Memory B cell (primary cell): ENCODE measurements at places on chromosomes 16 and 17.

GRCh38 chr17:83200231-83200699, 120.9 kb downstream of the METRNL start:
- DNase-seq = no peak
- H3K4me1 ChIP-seq = peaks cover 31% of the 10 kb centered on the region
- no peaks in the 10 kb centered on the region for H3K36me3 ChIP-seq
- H3K4me3 ChIP-seq = peak overlapping the region; percentile 84
- no peaks in the 10 kb centered on the region for H3K27me3 ChIP-seq

- DNase-seq = no peak
- H3K4me3 ChIP-seq = no peak overlapping the region
- H3K27me3 ChIP-seq = peaks cover 2% of the 10 kb centered on the region
These were observed 312.7 kb upstream of the KCNJ16 start for GRCh38 chr17:69762359-69762758.

DNA sequence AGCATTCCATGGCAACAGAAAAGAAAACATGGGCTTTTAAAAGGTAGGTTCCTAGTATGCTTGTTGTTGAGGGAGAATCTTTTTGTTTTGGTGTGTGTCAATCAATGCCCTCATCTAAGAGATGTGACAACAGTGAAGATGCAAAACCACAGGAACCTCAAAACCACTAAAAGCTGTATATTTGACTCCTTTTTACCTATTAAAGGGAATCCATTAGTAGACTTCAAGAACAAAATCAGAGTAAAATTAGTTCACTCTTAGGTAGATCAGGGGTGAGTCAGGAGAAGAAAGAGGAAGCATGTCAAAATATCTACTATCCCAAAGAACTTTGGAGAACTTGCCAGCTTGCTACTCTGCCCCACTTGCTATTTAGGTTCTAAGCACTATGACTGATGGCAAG, 89.1 kb downstream of the CDK5R1 start:
- peaks cover 6% of the 10 kb centered on the region for H3K4me1 ChIP-seq
- no peak for DNase-seq
- no peak overlapping the region for H3K4me3 ChIP-seq

DNA sequence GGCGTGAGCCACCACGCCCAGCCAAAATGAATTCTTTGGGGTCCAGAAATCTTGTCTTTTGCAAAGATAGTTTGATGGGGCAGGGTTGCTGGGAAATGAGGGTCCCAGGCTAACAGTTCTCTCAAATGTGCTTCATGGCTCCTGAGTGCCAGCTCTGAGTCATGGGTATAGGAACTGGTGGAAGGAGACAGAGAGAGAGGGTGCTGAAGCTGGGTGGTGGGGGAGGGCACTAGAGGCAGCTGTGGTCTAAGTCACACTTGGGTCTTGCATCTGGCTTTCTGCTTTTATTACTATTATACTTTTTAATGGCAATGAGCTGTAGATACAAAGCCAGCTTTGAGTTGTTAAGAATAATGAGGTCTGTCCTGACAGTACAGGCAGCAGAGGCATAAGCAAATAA, 54.6 kb downstream of the PRKCA start:
- no peaks in the 10 kb centered on the region for H3K36me3 ChIP-seq
- no peak for DNase-seq
- H3K27ac ChIP-seq = no peak overlapping the region
- H3K4me1 ChIP-seq = no peaks in the 10 kb centered on the region

GRCh38 chr17:57138956-57139576, 54.0 kb downstream of the AKAP1 start:
- peaks cover 7% of the 10 kb centered on the region for H3K4me1 ChIP-seq
- DNase-seq = no peak
- H3K4me3 ChIP-seq = no peak overlapping the region
- no peaks in the 10 kb centered on the region for H3K36me3 ChIP-seq
- H3K27ac ChIP-seq = no peak overlapping the region

DNA sequence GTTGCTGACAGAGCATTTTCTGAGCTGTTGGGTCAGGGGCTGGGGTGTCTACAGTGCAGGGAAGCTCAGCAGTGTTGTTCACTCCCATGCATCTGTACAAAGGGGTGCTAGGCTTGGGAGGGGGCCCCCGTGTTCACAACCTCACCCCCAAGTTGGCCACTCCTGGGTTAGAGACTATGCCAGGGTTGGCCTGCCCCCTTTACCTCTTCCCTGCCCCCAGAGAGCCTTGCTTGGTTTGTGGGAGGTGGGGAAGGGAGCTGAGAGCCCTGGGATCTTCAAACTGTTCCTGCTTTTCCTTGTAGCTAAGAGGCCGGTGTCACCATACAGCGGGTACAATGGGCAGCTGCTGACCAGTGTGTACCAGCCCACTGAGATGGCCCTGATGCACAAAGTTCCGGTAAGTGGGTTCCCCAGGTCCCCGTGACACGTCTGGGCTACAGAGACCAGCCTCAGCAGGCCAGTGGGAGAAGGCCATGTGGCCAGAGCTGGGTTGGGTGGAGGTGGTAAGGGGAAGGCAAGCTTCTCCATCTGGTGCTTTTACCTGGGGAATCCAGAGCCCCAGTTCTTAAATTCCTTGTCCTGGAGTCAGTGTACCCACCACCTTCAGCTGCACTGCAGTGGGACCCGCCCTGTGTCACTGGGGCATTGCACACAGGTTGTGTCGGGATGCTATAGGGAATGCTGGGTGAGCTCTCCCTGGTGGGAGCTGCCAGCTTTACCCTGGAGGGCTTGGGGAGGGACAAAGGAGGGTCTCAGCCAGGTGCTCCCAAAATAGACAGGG, 11.8 kb downstream of the GPRC5C start:
- H3K27me3 ChIP-seq = peaks cover 6% of the 10 kb centered on the region
- no peak overlapping the region for H3K27ac ChIP-seq
- no peak overlapping the region for H3K4me3 ChIP-seq
- DNase-seq = no peak
- no peaks in the 10 kb centered on the region for H3K36me3 ChIP-seq

DNA sequence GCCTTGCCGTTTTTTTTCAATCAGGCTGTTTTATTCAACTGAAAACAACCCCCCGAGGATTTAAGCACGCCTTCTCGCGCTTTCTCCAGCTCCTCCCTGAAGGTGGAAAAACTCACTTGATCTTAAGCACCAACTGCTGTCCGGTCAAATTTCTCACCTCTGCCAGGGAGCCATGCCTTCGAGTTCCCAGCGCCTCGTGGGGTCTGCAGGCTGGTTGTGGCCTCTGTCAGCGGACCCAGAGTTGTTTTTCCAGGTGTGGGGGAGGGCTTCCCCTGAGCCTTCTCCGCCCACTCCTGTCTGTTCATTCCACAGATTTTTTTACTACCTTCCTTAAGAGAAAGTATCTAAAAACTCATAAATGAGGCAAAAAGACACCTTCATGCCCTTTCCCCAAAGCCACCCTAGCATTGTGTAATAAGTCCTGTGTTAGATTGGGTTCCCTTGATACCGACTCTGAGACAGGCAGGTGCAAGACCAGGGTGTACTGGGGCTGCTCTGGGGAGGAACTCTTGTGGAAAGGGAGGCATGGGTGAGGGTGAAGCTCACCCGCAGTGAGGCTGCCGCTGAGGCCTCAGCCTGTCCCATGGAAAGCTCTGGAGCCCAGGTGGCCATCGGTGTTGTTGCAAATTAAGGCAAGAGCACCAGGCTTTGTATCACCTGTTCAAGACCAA, 101.6 kb downstream of the AXIN2 start:
- no peaks in the 10 kb centered on the region for H3K4me1 ChIP-seq
- H3K36me3 ChIP-seq = no peaks in the 10 kb centered on the region
- no peak overlapping the region for H3K27ac ChIP-seq
- H3K27me3 ChIP-seq = peaks cover 5% of the 10 kb centered on the region

DNA sequence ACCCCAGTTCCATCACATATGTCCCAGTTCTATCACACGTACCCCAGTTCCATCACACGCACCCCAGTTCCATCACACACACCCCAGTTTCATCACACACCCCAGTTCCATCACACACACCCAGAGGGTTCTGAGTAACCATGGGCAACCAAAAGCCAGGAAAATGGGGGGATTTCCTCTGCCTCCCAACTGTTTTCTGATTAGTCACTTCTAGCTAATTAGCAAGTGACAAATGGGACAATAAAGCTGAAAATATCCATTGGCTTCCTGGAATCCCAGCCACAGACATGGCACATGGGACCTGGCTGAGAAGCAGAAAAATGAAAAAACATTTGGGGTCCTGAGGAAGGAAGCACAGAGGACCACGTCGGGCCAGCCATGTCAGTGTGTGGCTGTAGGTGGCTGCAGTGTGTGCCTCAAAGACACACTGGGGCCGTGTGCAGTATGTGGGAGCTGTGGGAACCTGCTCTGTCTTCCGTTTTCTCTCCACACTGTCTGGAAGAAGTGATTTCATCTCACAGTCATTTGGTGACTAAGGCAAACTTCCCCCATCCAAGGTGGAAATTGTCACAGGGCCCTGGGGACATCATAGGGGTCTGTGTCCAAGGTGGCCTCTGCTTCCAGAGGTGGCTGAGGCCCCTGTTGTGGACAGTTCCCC, 106.7 kb downstream of the CMIP start:
- H3K27ac ChIP-seq = peak overlapping the region; percentile 88
- H3K4me3 ChIP-seq = no peak overlapping the region
- H3K4me1 ChIP-seq = peaks cover 27% of the 10 kb centered on the region
- H3K36me3 ChIP-seq = peaks cover 16% of the 10 kb centered on the region
- no peaks in the 10 kb centered on the region for H3K27me3 ChIP-seq

DNA sequence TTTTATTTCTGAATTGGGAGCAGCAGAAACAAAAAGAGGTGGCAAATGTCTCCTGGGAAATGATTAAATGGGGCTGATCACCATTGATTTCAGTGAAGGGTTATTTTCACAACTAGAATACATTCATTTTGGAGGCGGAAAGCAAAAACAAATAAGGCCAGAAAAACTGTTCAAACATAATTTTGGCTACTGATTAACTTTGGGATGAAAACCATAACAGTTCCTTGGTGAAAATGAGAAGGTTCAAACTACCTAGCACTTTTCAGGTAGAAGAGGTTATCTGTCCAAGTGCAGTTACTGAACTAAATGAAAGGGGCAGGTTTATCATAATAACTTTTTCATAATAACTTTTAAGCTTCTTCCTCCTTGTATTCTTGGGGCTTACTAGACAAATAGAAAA, 718.5 kb downstream of the CDH11 start:
- no peak for DNase-seq
- H3K27me3 ChIP-seq = no peaks in the 10 kb centered on the region
- H3K36me3 ChIP-seq = no peaks in the 10 kb centered on the region
- H3K27ac ChIP-seq = no peak overlapping the region
- H3K4me1 ChIP-seq = no peaks in the 10 kb centered on the region

DNA sequence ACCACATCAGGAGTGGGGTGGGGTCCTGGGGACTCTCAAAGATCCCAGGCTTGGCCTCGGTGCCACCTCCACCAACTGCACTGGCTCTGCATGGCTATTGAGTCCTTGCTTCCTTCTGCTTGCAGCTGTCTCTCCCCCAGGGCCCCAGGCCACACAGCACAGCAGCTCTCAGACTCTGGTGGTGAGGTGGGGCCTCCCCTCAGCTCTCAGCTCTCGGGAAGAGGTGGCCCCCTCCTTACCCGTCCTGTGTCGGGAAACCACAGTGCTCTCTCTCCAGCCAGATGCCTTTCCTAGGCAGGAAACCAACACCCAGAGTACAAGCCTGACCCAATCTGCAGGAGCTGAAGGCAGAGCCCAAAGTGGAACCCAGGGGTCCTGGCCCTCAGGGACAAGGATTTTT, 18.5 kb downstream of the SRCIN1 start:
- H3K4me3 ChIP-seq = no peak overlapping the region
- DNase-seq = no peak
- peaks cover 42% of the 10 kb centered on the region for H3K27me3 ChIP-seq
- H3K4me1 ChIP-seq = peaks cover 16% of the 10 kb centered on the region
- H3K27ac ChIP-seq = no peak overlapping the region

DNA sequence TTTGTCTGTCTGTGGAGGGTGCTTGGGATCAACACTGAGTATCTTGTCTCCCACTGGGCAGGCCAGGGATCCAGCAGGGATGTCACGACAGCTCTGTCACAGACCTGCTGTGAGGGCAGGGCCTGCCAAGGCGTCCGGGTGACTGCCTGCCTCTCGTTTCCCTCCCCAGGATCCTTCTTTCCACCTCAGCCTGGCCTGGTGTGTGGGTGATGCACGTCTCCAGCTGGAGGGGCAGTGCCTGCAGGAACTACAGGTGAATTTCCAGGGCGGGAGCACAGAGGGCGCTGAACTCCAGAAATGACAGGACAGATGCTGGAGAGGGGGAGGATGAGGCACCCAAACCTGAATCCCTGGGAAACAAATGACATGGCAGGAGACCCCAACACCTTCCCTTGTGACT, 6.8 kb upstream of the MMP15 start:
- peaks cover 5% of the 10 kb centered on the region for H3K36me3 ChIP-seq
- peaks cover 6% of the 10 kb centered on the region for H3K4me1 ChIP-seq
- no peaks in the 10 kb centered on the region for H3K27me3 ChIP-seq
- H3K27ac ChIP-seq = no peak overlapping the region

- no peaks in the 10 kb centered on the region for H3K36me3 ChIP-seq
- no peak overlapping the region for H3K27ac ChIP-seq
- DNase-seq = no peak
These were observed 250.8 kb upstream of the SOX9 start for GRCh38 chr17:71869841-71870545.

DNA sequence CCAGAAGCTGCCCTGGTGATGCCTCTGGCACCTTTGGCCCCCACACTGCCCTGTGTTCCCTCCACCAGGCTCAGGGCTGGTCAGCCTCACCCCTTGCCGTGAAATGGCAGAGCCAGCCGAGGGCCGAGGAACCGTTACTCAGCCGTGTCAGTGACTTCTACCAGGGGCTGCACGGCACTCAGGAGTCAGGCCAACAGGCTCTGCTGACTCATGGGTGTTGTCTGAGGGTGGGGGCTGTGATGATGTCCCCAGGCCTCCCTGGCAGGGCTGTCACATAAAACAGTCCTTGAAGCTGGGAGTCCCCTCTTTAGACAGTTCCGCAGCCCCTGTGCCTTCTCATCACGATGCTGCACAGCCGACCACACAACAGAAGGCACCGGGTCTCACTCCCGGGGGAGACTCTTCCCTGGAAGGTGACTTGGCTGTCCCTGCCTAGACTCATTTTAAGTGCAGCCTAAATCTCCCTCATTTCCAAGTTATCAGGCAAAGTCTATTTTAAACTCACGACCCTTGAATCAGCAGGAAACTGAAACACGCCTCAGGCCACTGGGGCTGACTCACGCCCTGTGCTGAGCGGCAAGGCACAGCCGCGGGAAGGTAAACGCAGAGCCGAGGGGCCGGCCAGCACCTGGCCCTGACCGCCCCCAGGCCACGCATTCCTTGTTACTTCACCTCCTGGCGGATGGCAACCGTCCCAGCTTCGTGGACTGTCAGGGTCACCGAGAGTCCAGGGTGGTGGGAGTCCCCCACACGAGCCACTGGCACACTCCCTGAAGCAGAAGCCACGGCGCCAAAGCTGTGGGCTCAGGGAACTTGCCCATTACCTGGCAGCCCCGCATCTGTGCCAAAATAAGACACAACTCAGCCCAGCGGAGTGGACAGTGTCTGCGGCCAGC, 102.6 kb downstream of the ZNF778 start:
- H3K36me3 ChIP-seq = peaks cover 4% of the 10 kb centered on the region
- peak overlapping the region; percentile 45 for H3K27ac ChIP-seq
- peaks cover 72% of the 10 kb centered on the region for H3K4me1 ChIP-seq
- no peaks in the 10 kb centered on the region for H3K27me3 ChIP-seq

- no peak overlapping the region for H3K27ac ChIP-seq
- DNase-seq = no peak
- no peaks in the 10 kb centered on the region for H3K27me3 ChIP-seq
- H3K36me3 ChIP-seq = peaks cover 6% of the 10 kb centered on the region
- peaks cover 9% of the 10 kb centered on the region for H3K4me1 ChIP-seq
These were observed 23.1 kb upstream of the OSGIN1 start for GRCh38 chr16:83929811-83930555.
